ENCODE measurements at places on chromosomes 1 and 21.

DNA sequence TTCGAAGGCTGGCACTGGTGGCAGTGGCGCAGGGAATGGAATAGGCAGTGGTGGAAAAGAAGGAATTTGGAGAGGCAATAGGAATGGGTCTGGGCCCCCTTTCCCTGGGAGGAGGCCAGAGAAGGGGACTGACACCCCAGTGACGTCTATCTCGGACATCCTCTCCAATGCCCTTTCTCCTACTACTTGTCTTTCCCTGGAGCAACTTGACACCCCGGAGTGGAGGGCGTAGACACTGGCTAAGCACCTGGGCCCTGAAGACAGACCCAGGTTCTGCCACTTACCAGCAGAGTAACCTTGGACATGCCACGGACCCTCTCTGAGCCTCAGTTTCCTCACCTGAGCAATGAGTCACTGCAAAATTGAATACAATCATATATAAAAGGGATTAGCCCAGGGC is 86.8 kb downstream of the CAMK2N1 start:
- DNase-seq: no peak

DNA sequence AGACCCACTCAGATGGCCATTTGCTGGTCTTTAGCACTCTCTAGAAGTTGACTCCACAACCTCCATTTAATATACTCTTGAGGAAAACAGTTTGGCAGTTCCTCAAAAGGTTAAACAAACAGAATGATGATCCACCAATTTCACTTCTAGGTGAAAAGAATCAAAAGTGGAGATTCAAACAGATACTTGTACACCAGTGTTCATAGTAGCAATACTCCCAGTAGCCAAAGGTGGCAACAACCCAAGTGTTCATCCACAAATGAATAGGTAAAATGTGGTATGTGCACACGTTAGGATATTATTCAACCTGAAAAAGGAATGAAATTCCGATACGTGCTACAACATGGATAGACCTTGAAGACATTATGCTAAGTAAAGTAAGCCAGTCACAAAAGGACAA is 6.3 kb downstream of the PRCC start:
- DNase-seq: no peak

- no peak for DNase-seq
These were observed 237.2 kb downstream of the TOMM20 start for GRCh38 chr1:234891427-234891826.

GRCh38 chr1:85467929-85468540 is 3.1 kb upstream of the DDAH1 start:
- no peak for DNase-seq

- DNase-seq: no peak
These were observed 24.7 kb downstream of the TENT5C start for GRCh38 chr1:117630423-117630998.

DNA sequence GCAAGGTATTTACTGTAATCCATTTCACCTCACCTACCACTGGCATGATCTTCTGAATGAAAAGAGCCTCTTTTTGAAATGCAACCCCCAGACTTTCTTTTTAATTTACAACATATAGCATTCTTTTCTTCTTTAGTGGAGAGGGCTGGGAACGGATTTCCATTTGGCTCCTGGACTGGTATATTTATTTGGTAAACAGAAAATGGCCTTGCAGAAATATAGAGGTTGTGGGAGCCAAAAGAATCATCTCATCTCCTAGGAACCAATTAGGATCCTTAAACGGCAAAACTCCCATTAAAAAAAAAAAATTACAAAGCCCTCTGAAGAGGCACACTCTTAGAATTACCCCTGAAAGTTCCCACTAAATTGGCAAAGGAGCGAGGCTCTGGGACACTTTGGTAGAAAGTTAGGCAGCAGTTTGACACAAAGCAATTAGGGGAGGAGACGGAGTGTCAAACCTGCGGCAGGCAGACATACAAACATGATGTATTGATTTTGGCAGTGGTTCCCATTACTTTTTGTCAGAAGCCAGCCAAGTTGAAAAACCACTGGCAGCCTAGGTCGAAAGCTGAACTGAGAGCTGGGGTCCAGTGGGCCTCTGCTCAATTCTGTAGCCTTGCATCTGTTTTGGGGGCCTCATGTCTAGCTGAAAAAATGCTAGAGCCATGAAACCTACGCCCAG is 135.1 kb upstream of the MAGI3 start:
- no peak for DNase-seq

- no peak for DNase-seq
These were observed 19.9 kb downstream of the GBP1 start for GRCh38 chr1:89044970-89045721.

GRCh38 chr1:235416662-235417049 is 49.4 kb downstream of the TBCE start:
- DNase-seq: no peak

DNA sequence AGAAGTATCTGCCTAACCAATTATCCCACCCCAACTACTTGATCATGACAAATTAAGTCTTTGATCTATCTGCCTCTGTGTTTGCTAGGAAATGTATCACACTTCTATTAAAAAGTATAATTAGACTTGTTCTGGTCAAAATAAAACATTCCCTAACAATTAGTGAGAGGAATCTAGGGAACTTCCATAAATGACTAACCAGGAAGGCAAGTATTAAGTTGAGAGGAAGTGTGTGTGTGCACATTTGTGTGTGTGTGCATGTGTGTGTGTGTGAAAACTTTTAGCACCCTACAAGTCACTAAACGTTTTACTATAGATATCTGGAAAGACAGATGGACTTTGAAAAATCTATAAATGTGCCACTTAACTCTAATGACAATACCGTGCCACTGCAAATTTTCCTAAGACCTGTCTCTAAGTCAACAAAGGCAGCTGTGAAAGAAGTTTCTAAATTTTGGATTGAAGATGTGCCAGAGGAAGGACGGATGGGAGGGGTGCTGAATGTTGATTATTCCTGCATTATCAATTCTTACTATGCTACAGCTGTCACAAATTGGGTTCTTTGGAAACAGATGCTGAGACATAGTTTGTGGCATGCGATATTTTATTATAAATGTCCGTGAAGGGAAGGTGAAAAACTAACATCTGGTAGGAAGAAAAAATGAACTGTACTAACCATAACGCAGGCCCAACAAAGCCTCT is 567.1 kb downstream of the PTPRC start:
- no peak for DNase-seq

DNA sequence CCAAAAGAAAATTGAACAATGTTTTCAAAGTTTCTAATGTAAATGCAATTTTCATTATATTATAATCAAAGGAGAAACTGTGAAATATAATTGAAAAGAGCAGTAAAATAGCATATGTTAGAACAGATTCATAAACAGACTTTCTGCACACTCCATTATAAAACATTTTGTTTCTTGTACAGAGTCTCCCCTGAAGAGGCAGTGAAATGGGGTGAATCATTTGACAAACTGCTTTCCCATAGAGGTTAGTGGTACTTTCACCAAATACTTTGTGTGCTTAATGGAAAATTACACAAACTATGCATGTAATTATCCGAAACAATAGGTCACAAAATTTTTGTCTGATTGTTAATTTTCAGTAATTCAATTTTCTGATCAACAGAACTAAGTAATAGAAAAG is 1.9 kb downstream of the RGS18 start:
- DNase-seq: no peak

DNA sequence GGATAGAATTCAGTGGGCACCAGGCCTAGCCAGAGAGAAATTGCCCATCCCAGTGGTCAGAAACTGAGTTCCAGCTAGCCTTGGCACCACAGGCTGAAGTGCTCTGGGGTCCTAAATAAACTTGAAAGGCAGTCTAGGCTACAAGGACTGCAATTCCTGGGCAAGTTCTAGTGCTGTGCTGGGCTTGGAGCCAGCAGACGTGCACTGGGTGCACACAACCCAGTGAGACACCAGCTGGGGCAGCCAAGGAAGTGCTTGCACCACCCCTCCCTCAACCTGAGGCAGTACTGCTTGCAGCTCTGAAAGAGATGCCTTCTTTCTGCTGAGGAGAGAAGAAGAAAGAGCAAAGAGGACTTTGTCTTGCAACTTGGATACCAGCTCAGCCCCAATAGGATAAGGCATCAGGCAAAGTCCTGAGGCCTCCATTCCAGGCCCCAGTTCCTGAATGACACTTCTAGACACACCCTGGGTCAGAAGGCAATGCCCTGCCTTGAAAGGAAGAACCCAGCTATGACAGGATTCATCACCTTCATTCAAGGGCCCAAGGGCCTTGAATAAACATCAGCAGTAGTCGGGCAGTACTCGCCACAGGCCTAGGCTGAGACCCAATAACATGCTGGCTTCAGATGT is 55.1 kb downstream of the OVGP1 start:
- no peak for DNase-seq

GRCh38 chr1:59776960-59777852 is 37.5 kb upstream of the HOOK1 start:
- DNase-seq: no peak

DNA sequence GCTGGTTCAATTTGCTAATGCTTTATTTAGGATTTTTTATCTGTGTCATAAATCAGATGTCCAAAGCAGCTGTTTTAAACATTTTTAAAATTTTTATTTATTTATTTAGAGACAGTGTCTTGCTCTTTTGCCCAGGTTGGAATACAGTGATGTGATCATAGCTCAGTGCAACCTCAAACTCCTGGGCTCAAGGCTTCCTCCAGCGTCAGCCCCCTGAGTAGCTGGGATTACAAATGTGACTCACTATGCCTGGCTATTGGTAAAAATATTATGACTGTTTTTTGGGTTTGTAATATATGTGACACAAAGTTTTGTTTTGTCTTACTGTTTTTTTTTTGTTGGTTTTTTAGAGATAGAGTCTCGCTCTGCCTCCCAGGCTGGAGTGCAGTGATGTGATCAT is 11.8 kb downstream of the ZBED6 start:
- no peak for DNase-seq

- DNase-seq: no peak
These were observed 18.7 kb upstream of the POFUT2 start for GRCh38 chr21:45306453-45306831.

- DNase-seq: no peak
These were observed 4.5 kb upstream of the FABP3 start for GRCh38 chr1:31377364-31377863.

DNA sequence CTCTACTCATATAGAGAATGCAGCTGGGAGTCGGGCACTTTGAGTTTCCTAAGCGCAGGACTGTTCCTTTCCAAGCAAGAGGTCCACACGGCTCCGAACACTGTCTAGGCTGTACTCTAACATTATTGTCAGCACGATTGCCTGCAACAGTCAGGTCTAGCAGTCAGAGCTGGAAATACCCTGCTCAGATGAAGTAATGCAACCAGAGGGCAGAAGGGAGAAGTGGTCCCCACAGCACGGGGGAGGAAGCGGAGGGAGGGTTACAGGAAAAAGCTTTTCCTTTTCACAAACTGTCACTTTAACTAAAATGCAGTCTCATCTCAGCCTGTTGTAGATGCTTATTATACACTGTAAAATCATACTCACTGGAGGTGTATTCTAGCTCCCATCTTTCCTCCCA is 98.9 kb upstream of the SLC44A3 start:
- peak; percentile 92 for DNase-seq

DNA sequence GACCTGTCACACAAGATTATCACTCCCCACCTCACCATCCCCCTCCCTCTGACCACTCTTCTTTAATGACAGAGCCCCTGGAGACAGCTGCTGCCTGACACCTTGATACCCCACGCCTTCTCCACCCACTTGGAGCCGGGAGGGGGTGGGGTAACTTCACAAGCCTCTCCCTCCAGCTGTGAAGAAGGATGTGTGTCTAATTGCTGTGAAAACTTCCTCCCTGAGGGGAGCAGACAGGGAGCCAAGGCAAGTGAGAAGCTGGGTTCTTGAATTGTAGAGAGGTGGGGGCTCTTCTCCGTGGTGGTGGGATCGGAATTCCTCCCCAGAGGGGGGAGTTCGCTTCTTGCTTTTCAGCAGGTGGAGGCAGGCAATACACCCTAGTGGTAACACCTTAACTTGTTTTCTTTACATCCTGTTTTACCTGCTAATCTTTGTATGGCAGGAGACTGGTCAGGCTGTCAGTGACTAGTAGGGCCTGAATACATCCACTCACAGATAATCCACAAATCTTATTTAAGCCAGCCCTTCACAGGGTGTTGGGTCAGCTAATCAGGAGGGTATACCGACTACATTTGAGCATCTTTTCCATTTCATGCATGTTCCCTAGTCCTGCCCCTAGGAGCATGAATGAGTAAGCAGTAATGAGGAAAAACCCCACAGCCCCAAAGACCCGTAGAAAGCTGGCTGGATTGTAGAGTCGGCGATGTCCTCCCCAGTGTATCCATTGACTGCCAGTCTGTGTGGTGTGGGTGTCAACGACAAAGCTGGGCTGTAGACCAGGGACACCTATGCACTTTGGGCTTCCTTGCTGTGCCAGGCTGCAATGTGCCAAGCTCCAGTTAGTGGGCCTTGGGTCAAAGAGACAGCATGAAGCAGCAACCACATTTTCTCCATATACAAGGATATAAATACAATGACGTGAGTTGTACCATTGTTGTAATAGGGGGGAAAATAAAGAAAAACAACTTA is 57.3 kb downstream of the NFASC start:
- DNase-seq: no peak

DNA sequence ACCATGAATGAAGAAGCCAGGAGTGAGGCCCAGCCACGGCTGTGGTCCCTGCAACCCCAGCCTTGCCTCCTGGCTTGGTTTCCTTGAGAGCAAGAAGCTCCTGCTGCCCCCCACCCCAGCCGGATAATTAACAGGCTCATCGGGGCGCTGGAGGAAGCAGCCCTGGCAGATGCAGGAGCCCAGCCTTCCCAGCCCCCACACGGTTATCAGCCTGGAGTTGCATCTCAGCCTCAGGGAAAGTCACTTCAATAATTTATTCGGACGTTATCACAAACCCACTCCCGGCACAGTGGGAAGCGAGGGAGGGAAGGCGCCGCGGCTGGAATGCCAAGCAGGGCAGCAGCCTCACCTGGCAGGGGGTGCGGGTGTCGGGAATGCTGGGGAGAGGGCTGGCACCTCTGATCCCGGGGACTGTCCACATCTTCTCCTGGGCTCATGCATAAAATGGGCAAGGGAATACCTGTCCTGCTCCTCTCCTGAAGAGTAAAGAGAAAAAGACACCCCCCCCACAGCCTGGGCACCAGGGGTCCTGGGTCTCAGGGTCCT is 43.3 kb upstream of the LRP8 start:
- DNase-seq: no peak

- DNase-seq: no peak
These were observed 17.5 kb downstream of the CAP1 start for GRCh38 chr1:40058097-40058452.

- peak; percentile 99 for DNase-seq
These were observed 88.0 kb upstream of the ZNF648 start for GRCh38 chr1:182149411-182149965.

DNA sequence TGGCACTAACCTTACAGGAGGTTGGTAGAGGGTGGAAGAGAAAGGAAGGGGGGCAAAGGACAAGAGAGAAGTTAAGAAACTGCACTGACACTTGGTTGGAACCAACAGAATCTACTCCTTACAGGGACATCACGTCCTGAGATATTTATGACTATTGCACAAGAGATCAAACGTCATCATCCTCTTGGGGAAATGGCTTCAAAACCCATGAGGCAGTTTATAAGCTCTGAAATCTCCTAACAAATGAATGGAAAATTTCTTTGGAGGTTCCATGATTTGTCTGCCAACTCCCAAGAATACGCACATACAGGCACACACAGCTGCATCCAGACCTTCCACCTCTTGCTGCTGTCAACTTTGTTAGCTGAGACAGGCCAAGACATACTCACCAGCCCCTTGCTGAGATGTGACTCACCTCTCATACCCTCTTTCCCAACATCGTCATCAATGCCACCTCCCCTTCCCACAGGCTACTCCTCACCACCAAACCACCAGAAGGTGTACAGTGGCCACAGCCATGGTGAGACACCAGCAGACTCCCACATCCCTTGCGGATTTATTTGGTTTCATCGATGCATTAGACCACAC is 135.5 kb downstream of the SETD4 start:
- DNase-seq: peak; percentile 38

- DNase-seq: peak; percentile 27
These were observed 132.6 kb downstream of the NTPCR start for GRCh38 chr1:233082778-233083550.
